ENCODE measurements at places on chromosomes 5 and 9.

DNA sequence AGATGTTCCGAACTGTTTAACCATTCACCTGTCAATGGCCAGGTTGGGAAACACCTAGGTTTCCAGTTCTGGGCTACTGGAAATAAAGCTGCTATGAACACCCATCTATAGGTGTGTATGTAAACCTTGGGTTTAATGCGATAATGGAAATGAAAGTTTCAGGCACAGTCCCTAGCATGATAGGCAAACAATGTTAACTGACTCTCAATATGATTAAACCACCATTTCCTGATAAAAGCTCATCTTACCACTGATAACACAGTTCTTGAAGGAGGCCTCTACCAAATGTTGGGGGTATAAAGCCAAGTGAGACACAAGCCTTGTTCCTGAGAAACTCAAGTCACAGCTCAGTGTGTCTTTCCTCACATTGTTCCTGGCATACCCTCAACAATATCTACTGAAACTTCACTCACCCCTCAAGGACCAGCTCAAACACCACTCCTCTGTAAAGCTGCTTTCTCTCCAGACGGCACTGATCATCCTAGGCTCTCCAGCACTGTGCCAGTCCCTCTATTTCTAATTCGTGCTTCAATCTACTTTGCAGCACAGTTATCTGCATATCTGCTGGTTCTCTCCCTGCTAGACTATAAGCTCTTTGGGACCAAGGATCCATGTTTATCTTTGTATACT lies 15.8 kb downstream of the RAB14 start:
- no peak for DNase-seq

GRCh38 chr5:81235287-81236072 lies 2.4 kb downstream of the CKMT2 start:
- DNase-seq: no peak

DNA sequence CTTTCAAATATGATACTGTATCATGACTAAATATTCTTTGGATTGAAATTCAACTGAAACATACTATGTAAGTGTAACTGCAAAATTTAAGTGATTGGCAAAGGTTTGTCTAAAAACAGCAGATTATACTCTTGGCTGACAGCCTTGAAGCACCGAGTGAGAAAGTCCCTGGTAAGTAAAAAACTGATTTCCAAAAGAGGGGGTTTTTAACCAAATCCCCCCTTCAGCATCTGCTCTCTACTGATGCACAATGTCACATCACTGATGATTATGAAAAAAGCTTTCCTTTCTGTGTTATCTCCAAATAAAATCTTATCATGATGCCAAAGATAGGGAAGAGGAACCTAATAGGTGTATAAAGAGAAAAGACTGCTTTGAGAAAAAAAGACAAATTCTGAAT lies 141.0 kb downstream of the MEF2C start:
- DNase-seq: no peak

GRCh38 chr9:135580664-135581380 lies 19.3 kb downstream of the PAEP start:
- DNase-seq: no peak

DNA sequence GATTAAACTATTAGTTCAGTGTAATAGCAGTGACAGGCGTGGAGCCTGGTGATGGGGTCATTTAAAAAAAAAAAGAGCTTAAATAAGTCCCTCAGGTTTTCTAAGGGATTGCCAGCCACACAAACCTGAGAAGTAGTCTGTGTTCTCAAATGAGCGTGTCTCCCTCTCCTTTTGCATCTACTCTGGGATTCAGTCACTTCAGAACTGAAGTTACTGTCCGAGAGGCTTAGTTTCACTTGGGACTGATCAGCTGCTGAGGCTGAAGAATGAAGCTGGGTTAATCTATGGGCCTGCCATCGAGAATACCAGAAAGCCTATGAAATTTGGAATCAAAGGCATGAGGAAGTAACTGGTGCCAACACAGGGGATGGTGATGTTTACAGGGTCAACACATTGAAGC lies 310.1 kb downstream of the ADAMTS6 start:
- peak; percentile 42 for DNase-seq
